ENCODE measurements at places on chromosomes 11 and 22.

DNA sequence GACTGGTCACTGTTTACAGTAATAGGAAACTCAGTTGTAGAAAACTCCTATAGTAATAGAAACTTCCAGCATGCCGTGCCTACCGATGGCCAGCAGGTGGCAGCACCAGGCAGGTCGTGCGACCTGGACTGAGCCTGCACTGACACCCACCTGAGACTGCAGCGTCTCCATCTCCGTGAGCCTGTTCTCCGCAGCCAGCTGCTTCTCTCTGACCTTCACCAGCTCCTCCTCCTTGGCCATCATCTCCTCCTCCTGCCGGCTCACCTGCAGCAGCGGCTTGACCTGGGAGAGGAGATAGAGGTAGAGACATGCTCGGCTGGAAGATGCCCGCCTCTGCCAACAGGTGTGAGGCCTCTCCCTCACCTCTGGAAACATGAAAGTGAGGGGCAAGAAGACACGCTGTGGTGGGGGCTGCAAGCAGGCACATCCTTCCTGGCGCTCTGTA is 48.5 kb downstream of the APOL1 start:
- DNase-seq = peak; percentile 77

DNA sequence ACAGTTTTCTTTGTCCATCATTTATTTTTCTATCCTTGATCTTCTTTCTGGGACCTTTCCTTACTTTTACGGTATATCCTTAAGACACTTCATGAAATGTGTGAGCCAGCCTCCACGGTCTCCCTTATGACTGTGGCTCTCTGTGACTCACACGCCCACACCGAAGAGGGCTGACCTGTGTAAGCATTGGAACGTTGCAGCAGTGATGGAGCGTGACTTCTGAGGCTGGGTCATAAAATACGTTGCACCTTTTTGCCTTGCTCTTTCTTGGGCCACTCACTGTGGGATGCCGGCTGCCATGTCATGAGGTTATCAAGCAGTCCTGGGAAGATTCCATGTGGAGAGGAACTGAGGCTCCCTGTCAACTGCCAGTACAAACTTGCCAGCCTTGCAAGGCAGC is 96.3 kb upstream of the RAB1B start:
- no peak for DNase-seq

DNA sequence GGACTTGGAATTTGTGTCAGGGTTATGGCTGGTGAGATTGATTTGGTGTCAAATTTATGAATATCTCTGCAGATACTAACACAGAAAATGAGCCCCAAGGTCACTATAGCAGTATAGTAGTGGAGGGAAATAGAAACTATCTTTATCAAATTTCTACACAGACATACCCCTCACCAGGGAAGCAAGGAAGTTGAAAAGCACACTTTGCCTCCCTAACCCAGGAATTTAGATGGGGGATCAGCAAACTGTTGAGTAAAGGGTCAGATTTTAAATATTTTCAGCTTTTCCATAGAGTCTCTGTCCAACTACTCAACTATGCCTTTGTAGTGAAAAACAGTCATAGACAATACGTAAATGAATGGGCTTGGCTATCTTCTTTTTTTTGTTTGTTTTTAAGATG is 12.8 kb downstream of the CRKL start:
- no peak for DNase-seq

DNA sequence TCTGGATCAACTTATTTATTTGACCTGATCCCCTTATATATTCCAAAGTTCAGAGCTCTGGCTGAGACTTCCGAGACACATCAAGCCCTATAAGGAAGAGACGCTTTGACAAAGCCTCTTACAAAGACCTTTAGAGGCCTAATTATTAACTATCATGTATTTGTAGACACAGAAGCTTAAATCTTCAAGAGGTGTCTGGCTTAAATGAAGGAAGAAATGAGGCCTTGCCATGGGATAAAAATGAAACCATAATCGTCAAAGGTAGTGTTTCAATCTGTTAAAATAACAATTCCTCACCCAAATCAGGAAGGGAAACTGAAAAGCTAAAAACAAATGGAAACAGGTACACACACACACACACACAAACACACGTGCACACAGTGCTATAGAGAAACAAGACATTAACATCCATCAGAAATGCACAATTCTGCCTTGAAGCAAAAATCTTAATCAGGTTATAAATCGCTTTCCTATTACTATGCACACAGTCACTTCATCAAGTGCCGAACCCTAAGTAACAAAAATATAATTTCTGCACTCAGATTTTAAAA is 50.2 kb downstream of the PITPNB start:
- no peak for DNase-seq

- DNase-seq = no peak
Observed at GRCh38 chr11:34999453-34999852, 83.0 kb downstream of the PDHX start.

GRCh38 chr22:48567213-48567975 is 1260.3 kb downstream of the BRD1 start:
- DNase-seq = no peak

GRCh38 chr11:42299780-42300179 is 840.3 kb upstream of the LRRC4C start:
- DNase-seq = no peak

- no peak for DNase-seq
Observed at GRCh38 chr22:40452730-40453487, 82.5 kb downstream of the SGSM3 start.

DNA sequence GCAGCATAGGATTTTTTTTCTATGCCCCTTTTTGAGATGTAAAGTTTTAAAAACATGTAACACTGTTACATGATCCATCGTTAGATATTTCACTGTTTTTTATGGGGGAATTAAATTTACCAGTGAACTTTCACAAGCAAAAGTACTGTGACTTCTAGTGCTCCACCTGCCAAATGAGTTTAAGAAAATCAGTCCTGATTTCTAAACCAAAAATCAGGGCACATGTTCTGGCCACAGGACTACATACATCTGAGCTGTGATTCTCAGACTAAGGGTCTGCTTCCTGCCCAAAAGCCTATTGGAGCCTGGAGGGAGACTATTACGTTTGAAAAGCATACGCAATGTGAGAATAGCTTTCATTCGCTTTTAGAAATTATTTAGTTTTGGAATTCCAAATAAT is 22.5 kb downstream of the TMPRSS13 start:
- no peak for DNase-seq

- DNase-seq = no peak
Observed at GRCh38 chr22:20802452-20802851, 28.5 kb downstream of the SERPIND1 start.

DNA sequence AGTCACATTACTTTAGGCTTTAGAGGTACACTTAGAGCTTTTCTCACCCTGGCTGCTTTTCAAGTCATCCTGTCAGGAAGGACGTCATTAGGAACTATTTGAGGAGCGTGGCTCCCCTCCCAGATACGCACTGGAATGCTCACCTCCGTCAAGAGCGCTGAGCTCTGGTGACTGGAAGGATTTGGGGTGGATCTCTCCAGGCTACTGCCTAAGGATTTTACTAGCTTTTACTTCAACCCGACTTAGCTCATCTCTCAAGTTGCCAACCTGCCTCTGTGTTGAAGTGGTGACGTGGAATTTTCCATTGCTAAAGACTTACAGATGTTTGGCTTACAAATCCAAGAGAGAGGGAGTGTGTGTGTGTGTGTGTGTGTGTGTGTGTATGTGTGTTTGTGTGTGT is 355.3 kb upstream of the CCDC90B start:
- no peak for DNase-seq

- no peak for DNase-seq
Observed at GRCh38 chr11:67010296-67010905, 12.5 kb upstream of the SYT12 start.

GRCh38 chr22:43128116-43128515 is 15.1 kb downstream of the MCAT start:
- no peak for DNase-seq

DNA sequence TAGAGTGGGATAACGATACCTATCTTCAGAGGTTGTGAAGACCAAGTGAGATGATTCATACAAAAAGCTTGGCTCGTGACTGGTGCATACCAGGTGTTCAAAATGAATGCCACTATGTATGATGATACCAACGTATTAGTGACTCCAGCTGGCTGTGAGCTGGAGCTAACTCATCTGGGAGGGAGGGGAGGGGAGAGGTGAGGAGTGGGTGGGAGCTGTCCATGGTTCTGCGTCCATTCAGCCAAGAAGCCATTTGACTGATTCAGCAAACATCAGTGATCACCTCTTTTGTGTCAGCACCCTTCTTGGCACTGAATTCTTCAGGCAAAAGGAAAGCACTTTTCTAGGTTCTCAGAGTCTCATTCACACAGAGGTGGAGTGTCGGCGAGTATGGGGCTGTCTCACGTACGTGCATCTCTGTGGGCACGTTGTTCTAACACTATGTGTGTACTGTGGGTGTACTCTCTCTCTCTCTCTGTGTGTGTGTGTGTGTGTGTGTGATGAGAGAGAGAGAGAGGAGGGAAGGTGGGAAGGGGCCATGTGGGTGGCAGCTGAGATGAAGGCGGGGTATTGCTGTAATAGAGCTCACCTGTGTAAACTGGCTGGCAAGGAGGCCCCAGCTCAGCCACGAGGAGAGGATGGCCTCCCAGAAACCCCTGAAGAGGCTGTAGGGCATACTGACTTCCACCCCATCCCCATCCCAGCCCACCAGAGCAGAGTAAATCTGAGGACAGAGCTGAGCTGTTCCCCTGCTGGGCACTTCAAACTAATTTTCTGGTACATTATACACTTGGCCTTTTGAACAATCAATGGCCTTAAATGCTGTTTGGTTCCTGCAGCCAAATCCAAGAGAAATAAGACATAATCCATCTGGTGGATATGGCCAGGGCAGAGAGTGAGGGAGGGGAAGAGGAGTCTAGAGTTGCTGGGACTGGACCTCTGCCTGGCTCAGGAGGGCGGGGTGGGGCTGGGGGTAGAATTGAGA is 96.1 kb upstream of the THY1 start:
- no peak for DNase-seq

DNA sequence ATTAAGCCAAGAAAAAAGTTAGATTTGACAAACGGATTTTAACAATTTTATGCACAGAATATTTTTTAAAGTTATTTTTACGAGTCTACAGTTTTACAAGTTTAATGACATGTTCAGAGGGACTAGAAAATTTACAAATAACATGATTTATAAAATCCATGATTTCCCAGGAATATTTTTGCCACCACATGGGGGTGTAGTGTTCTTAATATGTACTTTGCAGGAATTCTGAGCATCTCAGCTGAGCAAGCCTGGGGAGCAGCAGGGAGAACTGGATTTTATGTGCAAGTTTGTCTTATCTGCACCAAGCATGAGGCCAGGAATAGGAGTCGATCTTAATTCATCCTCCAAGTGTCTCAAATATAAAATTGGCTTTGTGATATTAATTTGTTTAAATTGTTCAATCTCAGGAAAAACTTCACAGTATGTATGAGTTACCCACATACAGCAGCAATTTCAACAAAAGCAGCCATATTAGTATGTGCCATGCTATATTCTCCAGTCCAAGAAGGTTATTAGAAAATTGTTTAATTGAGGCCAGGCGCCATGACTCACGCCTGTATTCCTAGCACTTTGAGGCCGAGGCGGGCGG is 826.3 kb downstream of the DLG2 start:
- no peak for DNase-seq

GRCh38 chr11:64334764-64335735 is 5.0 kb upstream of the CCDC88B start:
- no peak for DNase-seq

- no peak for DNase-seq
Observed at GRCh38 chr11:65648997-65649493, 11.1 kb downstream of the SIPA1 start.

GRCh38 chr11:8283465-8284230 is 20.0 kb upstream of the LMO1 start:
- DNase-seq = no peak

Measured in effector CD8-positive, alpha-beta T cell (primary cell).